Stimulated activated CD4-positive, alpha-beta T cell treated with anti-CD3 and anti-CD28 coated beads, Interleukin-4, amount 100 ng/mL, for 4 hours (primary cell): ENCODE measurements at places on chromosomes 2 and 18.

GRCh38 chr2:222756951-222757650 is 85.6 kb downstream of the MOGAT1 start:
- no peak for DNase-seq

GRCh38 chr18:2912357-2913299 is 65.8 kb downstream of the EMILIN2 start:
- no peak for DNase-seq

DNA sequence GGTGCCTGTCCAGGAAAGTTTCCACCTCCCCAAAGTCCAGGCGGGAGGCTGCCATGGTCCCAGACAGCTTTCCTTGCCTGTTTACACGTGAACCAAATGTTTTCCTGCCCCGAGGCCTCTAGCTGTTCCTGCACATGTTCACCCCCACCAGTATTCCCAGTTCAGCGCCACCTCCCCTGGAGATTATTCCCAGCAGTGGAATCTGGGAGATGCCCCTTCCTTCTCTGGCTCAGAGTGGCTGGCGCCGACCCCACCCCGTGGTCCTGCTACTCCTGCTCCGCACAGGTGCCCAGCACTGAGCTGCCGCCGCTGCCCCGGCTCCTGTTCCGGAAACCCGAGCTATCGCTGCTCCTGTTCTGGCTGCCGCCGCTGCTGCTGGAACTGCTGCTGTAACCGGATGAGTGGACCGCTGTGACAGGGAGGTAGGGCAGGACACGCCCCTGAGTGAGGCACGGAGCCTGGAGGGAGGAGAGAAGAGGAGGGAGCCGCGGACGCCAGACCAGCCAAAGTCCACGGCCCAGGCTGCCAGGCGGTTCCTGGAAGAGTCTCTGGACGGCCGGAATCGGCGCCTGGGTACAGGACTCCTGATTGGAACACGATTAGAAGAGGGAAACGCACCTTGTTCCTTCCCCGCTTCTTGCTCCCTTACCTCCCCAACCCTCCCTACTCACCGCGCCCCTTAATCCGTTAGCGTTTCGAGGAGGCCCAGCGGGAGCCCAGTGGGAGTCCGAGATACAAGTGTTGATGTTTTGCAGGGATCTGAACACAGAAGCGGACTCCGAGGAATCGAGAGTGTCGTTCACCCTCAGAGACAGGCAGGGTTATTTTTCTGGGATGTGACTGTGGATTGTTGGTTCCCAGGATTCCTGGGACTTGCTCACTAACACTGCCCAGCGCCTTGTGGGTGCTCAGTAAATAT is at the start of gene PDE11A:
Gene PDE11A, minus strand, starts transcription at position 395 of the 919 bp plus-strand sequence. Its CDS starts 340 bp downstream, at position 55.
- no peak for DNase-seq

DNA sequence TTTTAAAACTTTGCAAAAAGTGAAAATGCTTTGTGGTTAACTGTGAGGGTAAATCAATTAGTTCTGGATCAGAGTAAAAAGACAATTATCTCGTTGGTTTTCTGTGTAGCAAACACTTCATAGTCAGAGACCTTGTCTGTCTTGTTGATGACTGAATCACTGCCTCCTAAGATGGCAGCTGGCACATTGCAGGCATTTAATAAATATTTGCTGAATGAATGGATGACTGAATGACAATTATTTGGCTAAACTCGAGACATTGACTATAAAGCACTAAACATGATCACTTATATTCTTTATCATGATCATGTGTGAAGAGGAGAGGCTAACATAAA is 96.2 kb downstream of the MAIP1 start:
- no peak for DNase-seq

DNA sequence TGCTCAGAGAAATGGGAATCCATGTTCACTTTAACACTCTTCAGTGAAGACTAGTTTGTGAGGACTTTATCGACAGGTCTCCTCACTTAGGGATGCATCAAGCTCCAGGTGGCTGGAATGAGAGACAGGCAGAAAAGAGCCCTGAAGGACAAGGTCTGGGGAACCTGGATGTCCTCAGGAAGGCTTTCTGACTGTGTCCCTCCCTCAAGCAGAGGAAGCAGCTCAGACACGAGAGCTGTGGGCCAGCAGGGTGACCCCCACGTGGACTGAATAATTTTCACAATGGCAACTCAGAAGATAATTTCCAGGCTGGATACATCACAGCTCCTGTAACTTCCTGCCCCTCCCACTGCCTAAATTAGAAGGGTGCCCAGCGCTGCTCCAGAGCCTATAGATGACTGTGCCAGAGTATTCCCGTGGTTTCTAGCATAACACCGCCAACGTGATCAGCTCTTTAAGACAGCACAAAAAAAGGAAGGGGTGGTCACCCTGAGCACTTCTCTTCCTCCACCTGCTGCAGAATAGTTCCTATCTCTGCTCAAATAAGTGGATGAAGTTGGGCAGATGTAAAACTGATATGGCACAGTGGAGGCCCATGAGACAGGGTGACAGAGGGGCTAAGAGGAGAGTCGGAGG is 25.7 kb upstream of the NCK2 start:
- DNase-seq, result no peak
